ENCODE measurements at places on chromosomes 6 and 20.

DNA sequence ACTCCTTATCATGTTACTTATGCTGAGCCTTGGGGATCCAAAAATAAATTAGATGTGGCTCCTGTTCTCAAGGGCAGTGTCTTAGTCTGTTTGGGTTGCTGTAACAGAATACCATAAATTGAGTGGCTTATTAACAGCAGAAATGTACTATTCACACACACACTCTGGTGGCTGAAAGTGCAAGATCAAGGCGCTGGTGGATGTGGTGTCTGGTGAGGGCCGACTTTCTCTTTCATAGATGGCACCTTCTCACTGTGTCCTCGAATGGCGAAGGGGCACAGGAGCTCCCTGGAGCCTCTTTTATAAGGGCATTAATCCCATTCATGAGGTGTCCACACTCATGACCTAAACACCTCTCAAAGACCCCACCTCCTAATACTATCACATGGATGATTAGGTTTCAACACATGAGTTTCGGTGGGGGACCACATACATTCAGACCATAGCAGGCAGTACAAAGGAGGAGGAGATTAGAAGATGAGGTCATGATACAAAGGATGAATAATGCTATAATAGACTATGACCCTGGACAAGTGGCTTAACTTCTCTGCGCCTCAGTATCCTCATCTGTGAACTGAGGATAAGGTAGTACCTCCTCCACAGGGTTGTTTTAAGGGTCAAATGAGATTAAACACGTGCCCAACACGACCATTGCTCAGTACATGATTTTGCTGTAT is 34.1 kb downstream of the RPP40 start:
- no peak for DNase-seq

GRCh38 chr20:62606551-62607201 is 35.6 kb upstream of the SLCO4A1 start:
- DNase-seq = no peak

GRCh38 chr6:79422666-79423065 is 114.6 kb downstream of the LCA5 start:
- DNase-seq = no peak

- no peak for DNase-seq
Measured at GRCh38 chr6:150063640-150064039, 5.3 kb downstream of the ULBP3 start.

DNA sequence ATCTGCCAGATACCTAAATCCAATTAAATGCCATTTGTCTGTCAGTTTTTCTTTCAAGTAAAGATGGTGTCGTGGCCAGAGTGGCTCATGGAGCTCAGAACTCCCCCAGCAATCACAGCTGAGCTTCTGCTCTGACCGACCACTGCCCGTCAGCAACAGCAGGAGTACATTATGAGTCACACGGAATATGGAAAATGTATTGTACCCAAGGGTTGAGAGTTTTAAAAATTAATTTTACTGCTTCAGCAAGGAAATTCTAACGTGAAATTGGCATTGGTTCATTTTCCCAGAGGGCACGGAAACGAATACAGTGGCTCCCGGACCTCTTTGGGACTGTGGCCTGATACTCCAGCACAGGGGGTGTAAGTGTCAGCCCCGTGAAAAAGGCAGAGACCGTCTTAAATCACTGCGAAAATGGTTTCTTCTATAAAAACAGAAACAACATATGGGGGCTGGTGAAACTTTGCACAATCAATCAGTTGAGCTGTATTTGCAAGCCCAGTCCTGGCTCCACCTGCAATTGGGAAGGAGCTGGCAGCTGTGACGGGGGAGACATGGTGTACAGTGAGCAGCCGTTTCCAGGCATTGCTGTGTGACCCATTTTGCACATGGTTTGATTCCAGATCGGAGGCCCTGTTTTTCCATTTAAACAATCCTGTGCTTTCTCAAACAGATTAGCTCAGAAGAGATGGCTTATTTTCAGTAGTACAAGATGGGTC is 12.8 kb downstream of the NPEPL1 start:
- no peak for DNase-seq

DNA sequence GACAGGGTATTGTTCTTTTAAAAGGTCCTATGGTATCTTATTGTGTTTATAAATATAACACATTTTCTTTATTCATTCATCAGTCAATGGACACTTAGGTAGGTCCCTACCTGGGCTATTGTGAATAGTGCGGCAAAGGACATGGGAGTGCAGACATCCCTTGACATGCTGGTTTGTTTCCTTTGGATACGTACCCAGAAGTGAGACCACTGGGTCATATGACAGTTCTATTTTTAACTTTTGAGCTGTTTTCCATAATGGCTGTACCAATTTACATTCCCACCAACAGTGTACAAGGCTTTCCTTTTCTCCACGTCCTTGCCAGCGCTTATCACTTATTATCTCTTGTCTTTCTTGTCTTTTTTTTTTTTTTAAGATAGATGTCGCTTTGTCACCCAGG is 627.5 kb downstream of the PRKN start:
- no peak for DNase-seq

GRCh38 chr6:31075528-31075927 is 36.8 kb downstream of the C6orf15 start:
- no peak for DNase-seq

DNA sequence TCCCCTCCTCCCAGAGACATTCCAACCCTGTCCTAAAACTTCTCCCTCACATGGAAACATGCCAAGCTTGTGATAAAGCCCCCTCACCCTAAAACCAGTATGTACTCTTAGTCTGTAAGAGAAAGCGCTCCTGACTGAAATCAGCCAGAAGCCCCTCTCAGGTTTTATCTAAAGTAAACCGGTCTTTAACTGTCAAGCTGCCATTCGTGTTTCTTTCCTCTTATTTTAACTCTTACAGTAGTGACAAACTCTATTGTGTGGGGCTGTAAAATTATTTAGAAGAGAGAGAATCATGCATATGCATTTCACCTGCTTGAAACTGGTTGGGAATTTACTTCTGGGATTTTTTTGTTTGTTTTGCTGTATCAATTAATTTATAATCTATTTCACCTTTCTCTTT is 62.7 kb downstream of the FARS2 start:
- no peak for DNase-seq

GRCh38 chr6:37038292-37039198 is 33.1 kb downstream of the FGD2 start:
- no peak for DNase-seq

DNA sequence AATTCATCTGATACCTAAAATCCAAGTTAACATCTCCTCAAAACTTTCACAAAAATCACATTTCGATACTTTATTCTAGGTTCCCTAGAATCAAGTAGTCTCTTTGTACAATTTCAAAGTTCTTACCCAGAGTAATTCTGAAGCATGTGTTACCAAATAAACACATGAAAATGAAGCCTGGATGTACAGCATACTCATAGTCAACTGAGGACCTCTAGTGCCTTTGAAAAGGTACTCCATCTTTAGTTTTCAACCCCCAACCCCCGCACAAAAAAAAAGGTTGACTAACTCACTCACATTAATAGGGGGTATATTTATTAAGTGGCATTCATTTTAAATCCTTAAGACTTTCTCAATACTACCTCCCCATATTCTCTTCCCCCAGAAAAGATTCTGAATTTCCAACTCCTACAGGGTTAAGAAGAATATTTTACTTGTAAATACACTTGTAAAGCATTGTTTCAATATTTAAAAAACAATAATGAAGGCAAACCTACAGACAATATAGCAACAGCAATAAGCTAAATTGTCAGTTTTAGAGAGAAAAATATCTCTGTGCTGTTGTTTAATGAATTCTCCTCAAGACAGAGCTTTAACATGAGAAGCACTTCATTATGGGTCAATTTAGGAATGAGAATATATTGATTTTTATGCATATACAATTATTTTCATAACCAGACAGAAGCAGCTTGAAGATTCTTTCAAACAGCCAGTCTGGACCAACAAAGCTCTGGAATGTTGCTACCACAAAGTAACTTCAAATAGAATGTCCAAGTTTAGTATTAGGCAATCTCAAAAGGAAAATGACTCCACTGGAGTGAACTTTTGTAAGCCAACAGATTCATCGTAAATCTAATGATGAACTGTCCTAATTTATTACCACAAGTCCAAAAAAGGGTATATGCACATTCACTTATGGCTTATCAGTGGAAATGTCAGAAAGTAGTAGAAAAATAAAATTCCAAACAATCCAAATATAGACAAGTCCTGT is 3.3 kb downstream of the PLN start:
- DNase-seq = no peak

GRCh38 chr20:56424931-56425330 is 12.9 kb downstream of the CASS4 start:
- DNase-seq = no peak

- DNase-seq = no peak
Measured at GRCh38 chr6:166365806-166366205, 16.9 kb downstream of the MPC1 start.

GRCh38 chr6:139569566-139569965 is 195.1 kb upstream of the CITED2 start:
- no peak for DNase-seq

DNA sequence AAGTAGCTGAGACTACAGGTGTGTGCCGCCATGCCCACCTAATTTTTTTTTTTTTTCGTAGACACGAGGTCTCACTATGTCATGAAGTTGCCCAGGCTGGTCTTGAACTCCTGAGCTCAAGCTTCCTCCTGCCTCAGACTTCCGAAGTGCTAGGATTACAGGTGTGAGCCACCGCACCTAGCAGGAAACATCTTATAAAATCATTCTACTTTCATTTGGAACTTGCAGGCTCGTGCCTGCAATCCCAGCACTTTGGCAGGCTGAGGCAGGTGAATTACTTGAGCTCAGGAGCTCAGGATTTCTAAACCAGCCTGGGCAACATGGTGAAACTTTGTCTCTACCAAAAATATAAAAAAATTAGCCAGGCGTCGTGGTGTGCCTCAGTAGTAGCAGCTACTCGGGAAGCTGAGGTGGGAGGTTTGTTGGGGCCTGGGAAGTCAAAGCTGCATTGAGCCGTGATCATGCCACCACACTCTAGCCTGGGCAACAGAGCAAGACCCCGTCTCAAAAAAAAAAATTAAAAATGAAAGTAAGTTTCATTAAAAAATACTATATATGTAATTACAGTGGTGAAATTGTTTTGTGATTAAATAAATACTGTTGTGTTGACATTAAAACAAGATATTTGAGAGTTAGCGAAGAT is 15.1 kb downstream of the MAPK14 start:
- no peak for DNase-seq

- no peak for DNase-seq
Measured at GRCh38 chr6:41655646-41656001, 17.4 kb downstream of the MDFI start.

- no peak for DNase-seq
Measured at GRCh38 chr6:35476004-35476403, 7.8 kb downstream of the RPL10A start.

- DNase-seq = no peak
Measured at GRCh38 chr20:51452091-51452613, 90.4 kb downstream of the NFATC2 start.

- no peak for DNase-seq
Measured at GRCh38 chr6:45892696-45893245, 122.9 kb downstream of the CLIC5 start.

GRCh38 chr6:25012657-25013056 is 76.9 kb upstream of the RIPOR2 start:
- DNase-seq = no peak

GRCh38 chr20:49799698-49800097 is 12.9 kb upstream of the SLC9A8 start:
- DNase-seq = no peak

GRCh38 chr20:373171-373890 is 7.2 kb upstream of the TRIB3 start:
- no peak for DNase-seq

All from activated T-cell treated with anti-CD3 and anti-CD28 coated beads for 1 hour (primary cell).